ENCODE measurements at places on chromosomes 16 and 17. TPM values are rescaled to one million over a fixed set of nuclear protein-coding genes. Genes with fewer than 3 reads are reported as not detected.

DNA sequence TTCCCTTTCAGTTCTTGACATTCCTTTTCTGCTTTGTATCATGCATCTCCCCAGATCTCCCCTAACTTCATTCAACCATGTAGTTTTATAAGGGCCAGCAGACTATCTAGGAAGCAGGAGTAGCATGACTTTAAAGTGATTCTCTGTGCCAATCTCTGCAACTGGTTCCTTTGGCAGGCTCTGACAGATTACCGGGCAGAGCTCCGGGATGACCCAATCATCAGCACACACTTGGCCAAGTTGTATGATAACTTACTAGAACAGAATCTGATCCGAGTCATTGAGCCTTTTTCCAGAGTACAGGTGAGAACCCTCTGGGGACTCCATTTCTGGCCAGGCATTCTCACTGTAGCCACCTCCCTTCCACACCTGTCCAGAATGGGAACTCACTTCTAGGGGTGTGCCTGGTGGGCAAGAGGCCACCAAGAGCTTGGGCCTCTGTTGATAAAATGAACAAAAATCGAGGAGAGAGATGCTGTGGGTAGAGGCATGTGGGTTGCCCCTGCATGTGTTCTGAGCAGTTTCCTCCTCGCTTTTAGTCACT is 7.6 kb upstream of the CDK5R1 start:
- no peaks in the 10 kb centered on the region for H3K4me1 ChIP-seq
- H3K36me3 ChIP-seq, result peaks cover 94% of the 10 kb centered on the region
- H3K27me3 ChIP-seq, result no peaks in the 10 kb centered on the region
- no peak for DNase-seq

GRCh38 chr16:67685388-67686112 is 18.9 kb downstream of the C16orf86 start:
- peaks cover 39% of the 10 kb centered on the region for H3K36me3 ChIP-seq
- H3K27me3 ChIP-seq, result no peaks in the 10 kb centered on the region
- H3K4me1 ChIP-seq, result no peaks in the 10 kb centered on the region
- no peak overlapping the region for H3K27ac ChIP-seq
- no peak for DNase-seq
- H3K4me3 ChIP-seq, result no peak overlapping the region

GRCh38 chr17:19719355-19720209 is 3.2 kb upstream of the SLC47A2 start:
- H3K4me1 ChIP-seq, result peaks cover 40% of the 10 kb centered on the region
- peak overlapping the region; percentile 29 for H3K27ac ChIP-seq
- peak overlapping the region; percentile 26 for H3K4me3 ChIP-seq
- H3K36me3 ChIP-seq, result no peaks in the 10 kb centered on the region
- H3K27me3 ChIP-seq, result no peaks in the 10 kb centered on the region

DNA sequence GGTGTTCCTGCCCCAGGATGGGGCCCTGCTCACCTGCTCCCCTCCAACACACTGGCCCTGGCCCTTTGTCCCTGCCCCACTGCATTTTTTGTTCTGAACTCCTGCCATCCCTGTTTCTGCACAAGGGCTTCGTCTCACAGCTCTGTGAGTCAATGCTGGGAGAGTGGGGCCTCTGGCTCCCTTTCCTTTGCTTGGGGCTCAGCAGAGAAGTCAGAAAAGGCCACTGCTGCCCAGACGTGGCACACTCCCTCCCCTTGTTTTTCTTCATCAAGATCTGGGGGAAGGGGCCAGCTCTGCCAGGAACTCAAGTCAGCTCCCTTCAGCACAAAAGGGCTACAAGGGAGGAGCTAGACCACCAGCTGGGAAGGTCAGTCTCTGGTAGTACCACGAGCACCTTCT is 8.9 kb downstream of the PROCA1 start:
- H3K27ac ChIP-seq, result no peak overlapping the region
- DNase-seq, result no peak

DNA sequence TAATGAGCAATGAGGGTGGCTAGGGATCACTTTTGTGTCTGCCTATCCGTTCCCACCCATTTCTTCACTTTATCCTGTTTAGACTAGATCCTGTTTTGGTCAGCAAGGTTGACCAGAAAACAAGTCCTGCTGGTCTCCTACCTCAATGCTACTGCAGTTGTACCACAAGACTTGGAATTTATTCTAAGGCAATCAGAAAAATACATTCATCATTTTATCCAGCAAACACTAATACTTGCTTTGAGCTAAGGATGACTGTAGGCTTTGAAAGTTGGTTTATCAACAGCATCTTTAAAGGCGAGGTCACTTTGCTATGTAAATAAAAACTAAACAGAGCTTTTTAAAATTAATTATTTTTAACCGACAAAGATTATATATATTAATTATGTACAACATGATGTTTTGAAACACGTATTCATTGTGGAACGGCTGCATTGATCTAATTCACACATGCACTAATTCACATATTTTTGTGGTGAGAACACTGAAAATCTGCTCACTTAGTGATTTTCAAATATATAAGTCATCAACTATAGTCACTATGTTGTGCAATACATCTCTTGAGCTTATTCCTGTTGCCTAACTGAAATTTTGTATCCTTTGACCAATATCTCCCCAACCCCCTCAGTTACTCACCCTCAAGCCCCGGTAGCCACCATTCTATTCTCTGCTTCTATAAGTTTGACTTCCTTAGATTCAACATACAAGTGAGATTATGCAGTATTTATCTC is 125.9 kb upstream of the HS3ST3A1 start:
- no peaks in the 10 kb centered on the region for H3K36me3 ChIP-seq
- peak overlapping the region; percentile 68 for H3K27ac ChIP-seq
- no peak overlapping the region for H3K4me3 ChIP-seq
- peak; percentile 75 for DNase-seq
- peaks cover 27% of the 10 kb centered on the region for H3K4me1 ChIP-seq

- peak overlapping the region; percentile 96 for H3K27ac ChIP-seq
- DNase-seq, result peak; percentile 85
- H3K4me1 ChIP-seq, result peaks cover 31% of the 10 kb centered on the region
- peak overlapping the region; percentile 54 for H3K4me3 ChIP-seq
Observed at GRCh38 chr16:86751076-86752030, 173.0 kb downstream of the FOXL1 start.

GRCh38 chr16:60655514-60656153 is 1380.6 kb downstream of the CDH8 start:
- no peak for DNase-seq
- no peak overlapping the region for H3K4me3 ChIP-seq
- peaks cover 6% of the 10 kb centered on the region for H3K4me1 ChIP-seq
- no peaks in the 10 kb centered on the region for H3K36me3 ChIP-seq
- no peaks in the 10 kb centered on the region for H3K27me3 ChIP-seq

ST3GAL2 gene
- 10.3 TPM for total RNA-seq

HSD11B2 gene
- total RNA-seq, result 0.86 TPM

GRCh38 chr16:73739049-73739769 is 557.4 kb upstream of the PSMD7 start:
- no peaks in the 10 kb centered on the region for H3K36me3 ChIP-seq
- H3K27ac ChIP-seq, result peak overlapping the region; percentile 52
- DNase-seq, result no peak
- H3K27me3 ChIP-seq, result peaks cover 8% of the 10 kb centered on the region

- H3K4me1 ChIP-seq, result peaks cover 6% of the 10 kb centered on the region
- H3K4me3 ChIP-seq, result no peak overlapping the region
- no peaks in the 10 kb centered on the region for H3K36me3 ChIP-seq
- H3K27ac ChIP-seq, result no peak overlapping the region
- H3K27me3 ChIP-seq, result no peaks in the 10 kb centered on the region
Observed at GRCh38 chr17:56217921-56218320, 64.6 kb downstream of the ANKFN1 start.

DNA sequence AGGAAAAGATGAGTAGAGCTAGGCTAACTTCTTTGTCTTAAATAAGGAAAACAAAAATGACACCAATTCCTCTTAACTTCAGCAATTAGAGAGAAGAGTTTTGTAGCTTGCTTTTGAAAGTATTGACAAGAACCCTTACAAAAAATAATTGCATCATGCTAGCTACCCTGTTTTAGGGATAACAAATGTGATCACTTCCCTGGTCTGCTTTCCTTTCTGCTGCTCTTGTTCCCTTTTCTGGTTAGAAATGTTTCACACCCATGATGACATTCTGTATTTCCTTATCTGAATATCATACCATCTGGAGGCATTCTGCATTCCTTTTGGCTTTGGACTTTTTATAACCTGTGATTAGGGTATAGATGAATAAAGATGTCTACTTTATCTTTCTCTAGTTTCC is 9.9 kb upstream of the SMIM36 start:
- DNase-seq, result no peak
- H3K27me3 ChIP-seq, result peaks cover 14% of the 10 kb centered on the region
- no peaks in the 10 kb centered on the region for H3K4me1 ChIP-seq
- H3K36me3 ChIP-seq, result no peaks in the 10 kb centered on the region

DNA sequence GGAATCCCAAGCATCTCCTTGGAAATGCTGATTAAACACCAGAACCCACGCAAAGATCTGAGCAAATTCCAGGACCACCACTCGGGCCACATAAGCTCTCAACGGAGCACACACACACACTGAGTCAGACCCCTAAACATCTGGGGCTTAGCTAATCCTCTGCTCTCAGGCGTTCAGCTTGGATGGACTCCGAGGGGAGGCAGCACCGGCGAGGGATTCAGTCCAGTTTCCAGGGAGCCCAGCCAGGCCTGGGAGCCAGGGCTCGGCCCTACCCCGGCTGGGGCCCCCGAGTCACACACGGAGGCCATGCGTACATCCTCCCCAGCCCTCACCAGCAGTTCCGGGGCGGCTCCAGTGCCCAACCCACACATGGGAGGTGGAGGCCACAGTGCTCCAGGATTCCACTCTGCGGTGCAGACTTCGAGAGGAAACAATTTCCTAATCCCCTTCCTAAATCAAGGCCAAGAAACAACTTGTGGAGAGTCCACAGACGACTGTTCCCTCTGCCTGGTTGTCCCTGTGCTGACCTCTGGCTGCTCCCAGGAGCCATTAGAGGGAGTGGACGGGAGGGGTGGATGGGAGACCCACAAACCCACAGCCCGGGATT is 70.5 kb downstream of the GAS7 start:
- H3K36me3 ChIP-seq, result no peaks in the 10 kb centered on the region
- no peaks in the 10 kb centered on the region for H3K27me3 ChIP-seq
- H3K4me3 ChIP-seq, result no peak overlapping the region
- H3K27ac ChIP-seq, result no peak overlapping the region

KRTAP4-8 gene
- not detected for total RNA-seq

- H3K4me3 ChIP-seq, result no peak overlapping the region
- DNase-seq, result no peak
- H3K36me3 ChIP-seq, result no peaks in the 10 kb centered on the region
- H3K27ac ChIP-seq, result no peak overlapping the region
- H3K27me3 ChIP-seq, result no peaks in the 10 kb centered on the region
Observed at GRCh38 chr16:6356911-6357310, 975.7 kb upstream of the RBFOX1 start.

CSF3 gene
- total RNA-seq, result 17.1 TPM

KRTAP1-1 gene
- total RNA-seq, result not detected

- H3K4me3 ChIP-seq, result no peak overlapping the region
- H3K36me3 ChIP-seq, result no peaks in the 10 kb centered on the region
- H3K4me1 ChIP-seq, result no peaks in the 10 kb centered on the region
Observed at GRCh38 chr16:49608779-49609178, 235.2 kb downstream of the C16orf78 start.

GRCh38 chr17:18143044-18143936 is 34.7 kb downstream of the MYO15A start:
- H3K27me3 ChIP-seq, result no peaks in the 10 kb centered on the region
- H3K4me1 ChIP-seq, result no peaks in the 10 kb centered on the region
- H3K36me3 ChIP-seq, result no peaks in the 10 kb centered on the region

PKMYT1 gene
- total RNA-seq, result 34.7 TPM

SCPEP1 gene
- total RNA-seq, result 51.4 TPM

DNA sequence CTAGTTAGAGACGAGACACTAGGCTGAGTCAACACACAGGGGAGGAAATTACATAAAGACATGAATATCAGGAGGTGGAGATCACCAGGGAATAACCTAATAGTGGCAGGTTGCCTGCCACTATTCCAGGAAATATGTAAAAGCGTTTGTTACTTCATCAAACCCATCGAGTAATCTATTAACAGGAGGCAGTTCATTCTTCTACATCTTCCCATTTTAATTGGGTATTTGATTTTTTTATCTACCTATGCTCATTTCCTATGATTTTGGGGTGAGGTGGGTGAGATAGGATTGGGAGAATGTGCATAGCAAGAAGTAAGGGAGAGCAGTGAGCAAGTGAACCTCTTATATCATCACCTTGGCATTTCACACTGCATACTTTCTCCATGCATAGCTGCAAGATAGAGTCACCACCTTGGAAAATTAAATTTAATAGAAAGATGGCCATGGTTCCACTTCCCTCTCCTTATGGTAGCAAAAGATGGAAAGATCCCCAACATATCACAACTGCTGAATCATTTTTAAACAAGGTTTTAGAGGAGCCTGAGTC is 312.2 kb downstream of the TMEM114 start:
- no peaks in the 10 kb centered on the region for H3K27me3 ChIP-seq
- no peak overlapping the region for H3K4me3 ChIP-seq
- no peaks in the 10 kb centered on the region for H3K4me1 ChIP-seq
- no peak overlapping the region for H3K27ac ChIP-seq
- H3K36me3 ChIP-seq, result no peaks in the 10 kb centered on the region

- no peak for DNase-seq
- H3K27ac ChIP-seq, result no peak overlapping the region
- peaks cover 19% of the 10 kb centered on the region for H3K4me1 ChIP-seq
- H3K4me3 ChIP-seq, result no peak overlapping the region
- H3K36me3 ChIP-seq, result no peaks in the 10 kb centered on the region
- H3K27me3 ChIP-seq, result no peaks in the 10 kb centered on the region
Observed at GRCh38 chr16:56242740-56243139, 51.5 kb downstream of the GNAO1 start.

GRCh38 chr17:13283606-13284005 is 265.8 kb upstream of the ELAC2 start:
- H3K36me3 ChIP-seq, result no peaks in the 10 kb centered on the region
- no peak overlapping the region for H3K4me3 ChIP-seq
- H3K27ac ChIP-seq, result no peak overlapping the region
- no peaks in the 10 kb centered on the region for H3K4me1 ChIP-seq
- no peaks in the 10 kb centered on the region for H3K27me3 ChIP-seq
- DNase-seq, result no peak
